ENCODE measurements at places on chromosomes 1 and 21.

GRCh38 chr1:8687039-8687438 lies 130.4 kb downstream of the RERE start:
- no peak overlapping the region for H3K27ac ChIP-seq
- no peaks in the 10 kb centered on the region for H3K27me3 ChIP-seq
- no peaks in the 10 kb centered on the region for H3K36me3 ChIP-seq
- no peak overlapping the region for H3K4me3 ChIP-seq
- H3K4me1 ChIP-seq = peaks cover 3% of the 10 kb centered on the region

DNA sequence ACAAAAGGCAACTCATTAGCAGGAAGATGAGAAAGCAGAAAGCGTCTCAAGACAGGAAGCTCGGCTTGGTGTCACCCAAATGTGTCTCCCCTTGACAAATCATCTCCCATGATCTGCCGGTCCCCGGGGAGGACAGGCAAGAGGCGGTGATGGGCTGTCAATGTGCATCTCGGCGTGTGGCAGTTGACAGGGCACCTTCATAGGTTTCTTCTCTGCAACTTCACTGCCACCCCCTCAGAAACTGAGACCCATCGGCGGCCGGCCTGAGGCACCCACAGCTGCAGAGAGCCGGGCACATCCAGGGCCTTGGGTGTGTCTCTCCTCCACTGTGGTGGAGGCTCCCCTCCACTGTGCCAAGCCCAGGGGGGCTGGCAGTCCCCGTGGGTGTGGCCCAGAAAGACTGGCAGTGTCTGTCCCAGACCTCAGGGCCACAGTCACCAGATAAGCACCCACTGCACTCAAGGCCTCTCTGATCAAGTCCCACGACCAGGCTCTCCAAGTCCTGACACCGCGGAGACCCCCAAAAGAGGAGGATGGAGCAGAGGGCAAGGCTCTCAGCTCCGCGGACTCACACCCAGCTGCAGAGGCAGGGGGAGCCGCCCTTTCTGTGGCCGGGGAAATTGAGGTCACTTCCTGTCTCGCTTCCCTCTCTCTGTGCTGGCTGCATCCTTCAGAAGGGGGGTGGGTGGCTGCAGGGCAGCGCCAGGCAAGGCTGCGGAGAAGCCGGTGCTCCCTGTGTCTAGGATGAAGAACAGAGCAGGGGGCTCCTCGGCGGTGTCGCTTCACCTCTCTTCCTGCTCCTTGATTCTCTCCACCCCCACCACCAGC lies 39.6 kb upstream of the LBR start:
- H3K27me3 ChIP-seq = no peaks in the 10 kb centered on the region
- no peak overlapping the region for H3K27ac ChIP-seq
- H3K36me3 ChIP-seq = no peaks in the 10 kb centered on the region
- H3K4me1 ChIP-seq = peaks cover 21% of the 10 kb centered on the region
- H3K4me3 ChIP-seq = no peak overlapping the region
- no peak for DNase-seq

GRCh38 chr1:219907772-219908070 lies 20.6 kb downstream of the SLC30A10 start:
- H3K27ac ChIP-seq = no peak overlapping the region
- H3K4me1 ChIP-seq = no peaks in the 10 kb centered on the region

DNA sequence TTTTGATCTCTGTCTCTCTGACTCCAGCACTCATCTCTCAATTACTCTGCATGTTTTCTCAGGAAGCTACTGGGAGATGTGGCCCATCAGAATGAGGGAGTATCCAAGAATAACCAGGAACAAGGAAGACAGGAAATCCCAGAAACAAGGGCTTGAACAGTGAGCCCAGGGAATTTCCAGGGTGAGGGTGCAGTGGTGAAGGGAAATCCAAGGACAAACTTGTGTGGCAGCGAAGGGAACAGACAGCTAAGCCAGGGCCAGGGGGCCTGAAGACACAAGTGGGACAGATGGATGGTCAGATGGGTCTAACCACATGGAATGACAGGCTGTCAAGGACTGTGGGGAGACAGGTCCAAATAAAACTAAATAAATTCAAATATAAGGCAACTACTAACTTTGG lies 121.8 kb upstream of the ERRFI1 start:
- peaks cover 4% of the 10 kb centered on the region for H3K4me1 ChIP-seq
- DNase-seq = no peak
- no peak overlapping the region for H3K27ac ChIP-seq
- H3K36me3 ChIP-seq = no peaks in the 10 kb centered on the region
- H3K4me3 ChIP-seq = no peak overlapping the region

DNA sequence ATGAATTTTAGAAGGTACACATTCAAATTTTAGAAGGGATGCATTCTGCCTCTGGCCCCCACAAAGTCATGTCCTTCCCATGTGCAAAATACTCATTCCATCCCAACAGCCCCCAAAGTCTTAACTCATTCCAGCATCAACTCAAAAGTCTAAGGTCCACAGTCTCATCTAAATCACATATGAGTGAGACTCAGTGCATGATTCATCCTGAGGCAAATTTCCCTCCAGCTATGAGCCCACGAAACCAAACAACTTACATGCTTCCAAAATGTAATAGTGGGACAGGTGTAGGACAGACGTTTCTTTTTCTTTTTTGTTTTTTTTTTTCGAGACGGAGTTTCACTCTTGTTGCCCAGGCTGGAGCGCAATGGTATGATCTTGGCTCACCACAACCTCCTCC lies 12.5 kb upstream of the WNT2B start:
- H3K4me1 ChIP-seq = no peaks in the 10 kb centered on the region
- no peak overlapping the region for H3K4me3 ChIP-seq
- peaks cover 11% of the 10 kb centered on the region for H3K27me3 ChIP-seq

DNA sequence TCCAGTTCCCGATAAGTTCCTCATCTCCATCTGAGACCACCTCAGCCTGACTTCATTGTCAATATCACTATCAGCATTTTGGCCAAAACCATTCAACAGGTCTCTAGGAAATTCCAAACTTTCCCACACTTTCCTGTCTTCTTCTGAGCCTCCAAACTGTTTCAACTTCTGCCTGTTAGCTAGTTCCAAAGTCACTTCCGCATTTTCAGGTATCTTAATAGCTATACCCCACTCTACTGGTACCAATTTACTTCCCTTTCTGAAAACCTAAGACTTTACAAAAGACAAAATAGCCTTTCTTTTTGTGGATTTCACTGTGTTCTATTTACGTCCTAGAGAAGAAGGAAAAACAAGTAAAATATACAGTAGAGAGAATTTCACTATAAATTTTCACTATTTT lies 147.0 kb upstream of the FMN2 start:
- no peak overlapping the region for H3K27ac ChIP-seq
- DNase-seq = no peak
- no peak overlapping the region for H3K4me3 ChIP-seq
- no peaks in the 10 kb centered on the region for H3K27me3 ChIP-seq
- no peaks in the 10 kb centered on the region for H3K36me3 ChIP-seq
- no peaks in the 10 kb centered on the region for H3K4me1 ChIP-seq

- no peak overlapping the region for H3K4me3 ChIP-seq
- peak; percentile 5 for DNase-seq
- H3K36me3 ChIP-seq = no peaks in the 10 kb centered on the region
Observed at GRCh38 chr1:197692965-197693364, 82.3 kb downstream of the DENND1B start.

GRCh38 chr1:21664806-21665588 lies 4.2 kb downstream of the RAP1GAP start:
- no peak overlapping the region for H3K4me3 ChIP-seq
- no peak for DNase-seq
- H3K27me3 ChIP-seq = peaks cover 49% of the 10 kb centered on the region
- H3K27ac ChIP-seq = no peak overlapping the region

DNA sequence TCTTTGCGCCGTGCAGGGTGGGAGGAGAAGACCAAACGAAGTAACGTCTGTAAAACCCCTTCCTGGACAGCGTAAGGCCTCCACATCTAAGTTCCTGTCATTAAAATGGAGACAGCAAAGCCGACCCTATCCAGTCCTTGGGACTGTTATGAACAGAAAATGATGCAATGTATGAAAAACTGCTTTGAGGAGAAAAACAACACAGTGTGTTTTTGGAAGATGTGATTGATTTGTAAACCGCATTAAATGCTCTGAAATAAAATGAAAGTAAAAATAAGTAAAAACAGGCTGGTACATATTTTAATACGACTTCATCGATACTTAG lies 827 bp upstream of the URB1 start:
- DNase-seq = no peak
- peak overlapping the region; percentile 81 for H3K27ac ChIP-seq
- no peaks in the 10 kb centered on the region for H3K36me3 ChIP-seq
- peak overlapping the region; percentile 88 for H3K4me3 ChIP-seq
- H3K4me1 ChIP-seq = peaks cover 27% of the 10 kb centered on the region
- H3K27me3 ChIP-seq = peaks cover 5% of the 10 kb centered on the region

DNA sequence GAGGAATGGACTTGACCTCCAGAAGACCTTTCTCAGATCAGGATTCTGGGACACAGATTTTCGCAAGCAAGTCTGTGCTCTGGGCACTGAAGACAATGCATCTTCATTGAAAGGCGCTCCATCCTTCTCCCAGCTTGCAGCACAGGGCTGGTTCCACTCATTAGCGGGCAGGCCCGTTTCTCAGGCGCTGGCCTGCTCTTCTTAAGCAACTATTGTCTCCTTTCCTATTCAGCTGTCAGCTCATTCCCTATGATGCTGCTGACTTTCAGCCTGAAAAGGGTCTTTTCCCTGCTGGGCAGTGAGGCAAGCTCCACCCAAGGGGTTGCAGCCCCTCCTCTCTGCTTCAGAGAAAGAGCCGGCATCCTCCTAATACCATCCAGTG lies 91.9 kb upstream of the PLXNA2 start:
- no peak overlapping the region for H3K27ac ChIP-seq
- no peaks in the 10 kb centered on the region for H3K4me1 ChIP-seq
- no peak for DNase-seq
- no peak overlapping the region for H3K4me3 ChIP-seq
- no peaks in the 10 kb centered on the region for H3K36me3 ChIP-seq
- peaks cover 3% of the 10 kb centered on the region for H3K27me3 ChIP-seq

DNA sequence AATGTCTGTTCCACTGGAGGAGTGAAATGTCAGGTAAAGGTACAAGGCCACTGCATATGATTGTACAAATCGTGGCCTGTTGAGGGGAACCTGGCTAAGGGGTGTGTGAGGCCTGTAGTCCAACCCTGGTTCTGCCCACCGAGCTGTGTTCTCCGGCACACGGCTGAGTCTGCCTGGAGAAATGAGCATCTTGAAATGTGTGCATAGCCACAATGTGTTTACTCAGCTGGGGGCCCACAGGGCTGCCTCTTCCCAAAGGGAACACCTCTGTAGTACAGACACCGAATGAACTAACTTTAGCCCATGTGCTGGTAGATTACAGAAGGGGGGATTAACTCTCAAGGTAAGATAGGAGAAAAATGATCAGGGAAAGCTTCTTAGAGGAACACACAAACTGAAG lies 30.2 kb downstream of the AK4 start:
- peaks cover 27% of the 10 kb centered on the region for H3K4me1 ChIP-seq
- no peak overlapping the region for H3K27ac ChIP-seq

DNA sequence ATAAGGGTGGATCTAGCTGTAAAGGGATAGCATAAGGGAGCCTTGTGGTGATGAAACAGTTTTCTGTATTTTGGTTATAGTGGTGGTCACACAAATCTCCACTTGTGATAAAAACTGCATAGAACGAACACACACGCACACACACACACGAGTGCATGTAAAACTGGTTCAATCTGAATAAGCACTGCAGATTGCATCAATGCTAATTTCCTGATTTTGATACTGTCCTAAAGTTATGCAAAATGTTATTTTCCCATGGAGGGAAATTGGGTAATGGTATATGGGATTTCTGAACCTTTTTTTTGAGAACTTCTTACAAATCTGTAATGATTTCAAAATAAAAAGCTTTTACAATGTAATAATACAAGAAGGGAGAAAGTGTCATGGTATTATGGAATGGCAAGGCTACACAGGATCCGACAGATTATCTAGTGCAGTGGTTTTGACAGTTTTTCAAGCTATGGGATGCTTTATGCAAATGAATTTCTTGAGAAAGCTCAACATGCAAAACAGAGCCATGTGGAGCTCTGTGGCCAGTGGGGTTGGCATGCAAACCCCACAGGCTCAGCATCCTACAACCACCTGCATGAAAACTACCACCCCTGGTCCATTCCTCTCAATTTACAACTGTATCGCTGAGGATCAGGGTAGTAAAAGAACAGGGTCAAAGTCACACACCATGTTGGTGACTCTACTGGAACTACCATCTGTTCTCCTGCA lies 18.8 kb downstream of the SLC41A1 start:
- DNase-seq = no peak
- no peaks in the 10 kb centered on the region for H3K27me3 ChIP-seq
- H3K36me3 ChIP-seq = peaks cover 16% of the 10 kb centered on the region

DNA sequence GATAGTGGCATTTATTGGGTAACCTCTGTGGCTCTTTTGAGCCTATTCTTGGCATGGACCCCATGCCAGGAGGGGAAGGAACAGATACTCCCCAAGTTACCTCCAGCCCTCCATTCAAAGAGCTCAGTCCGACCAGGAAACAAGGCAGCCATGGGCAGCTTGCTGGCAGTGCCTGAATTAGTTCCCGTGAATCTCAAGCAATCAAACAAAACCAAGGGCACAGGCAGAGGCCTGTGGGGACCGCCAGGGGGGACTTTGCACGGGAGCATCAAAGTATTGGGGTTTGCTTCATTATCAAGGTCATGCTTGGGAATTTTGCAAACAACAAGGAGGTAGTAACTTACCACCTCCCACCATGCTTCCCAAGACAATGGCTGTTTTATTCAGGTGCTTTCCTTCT lies 81.2 kb upstream of the IFFO2 start:
- H3K27ac ChIP-seq = no peak overlapping the region
- H3K27me3 ChIP-seq = no peaks in the 10 kb centered on the region
- no peaks in the 10 kb centered on the region for H3K36me3 ChIP-seq
- H3K4me3 ChIP-seq = no peak overlapping the region
- no peak for DNase-seq

- H3K27ac ChIP-seq = no peak overlapping the region
- H3K4me1 ChIP-seq = no peaks in the 10 kb centered on the region
- DNase-seq = no peak
- H3K4me3 ChIP-seq = no peak overlapping the region
- peaks cover 2% of the 10 kb centered on the region for H3K36me3 ChIP-seq
Observed at GRCh38 chr1:180966312-180966711, 53.6 kb downstream of the KIAA1614 start.

GRCh38 chr1:78420181-78420580 lies 70.6 kb upstream of the PTGFR start:
- H3K4me1 ChIP-seq = no peaks in the 10 kb centered on the region
- peak; percentile 73 for DNase-seq
- H3K36me3 ChIP-seq = no peaks in the 10 kb centered on the region
- H3K27me3 ChIP-seq = peaks cover 2% of the 10 kb centered on the region

DNA sequence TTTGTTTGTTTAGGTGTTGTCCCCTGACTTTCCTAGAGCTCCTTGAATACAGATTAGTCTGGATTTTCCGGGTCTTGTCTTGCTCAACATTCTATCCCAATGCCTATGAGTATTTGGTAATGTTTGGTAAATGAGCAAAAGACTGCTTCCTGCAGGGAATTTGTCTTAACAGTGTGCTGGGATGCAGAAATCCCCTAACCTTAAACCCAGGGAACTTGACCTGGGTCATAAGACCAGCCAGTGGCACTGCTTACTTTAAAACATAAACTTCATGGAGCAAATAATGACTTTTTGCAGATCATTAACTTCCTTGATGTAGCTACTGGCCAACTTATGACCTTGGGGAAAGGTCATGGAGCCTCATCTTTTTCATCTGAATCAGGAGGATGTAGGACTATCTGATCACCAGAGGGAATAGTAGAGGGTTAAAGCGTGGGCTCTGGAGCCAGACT lies 27.2 kb downstream of the TCEANC2 start:
- no peak overlapping the region for H3K4me3 ChIP-seq
- no peaks in the 10 kb centered on the region for H3K4me1 ChIP-seq
- no peaks in the 10 kb centered on the region for H3K36me3 ChIP-seq
- no peaks in the 10 kb centered on the region for H3K27me3 ChIP-seq
- DNase-seq = no peak

GRCh38 chr1:83931658-83932253 lies 67.2 kb downstream of the TTLL7 start:
- H3K4me1 ChIP-seq = no peaks in the 10 kb centered on the region
- H3K27ac ChIP-seq = no peak overlapping the region
- H3K4me3 ChIP-seq = no peak overlapping the region
- no peaks in the 10 kb centered on the region for H3K27me3 ChIP-seq
- peak; percentile 12 for DNase-seq

Measured in astrocyte (in vitro differentiated cells and primary cell).